ENCODE measurements at places on chromosomes 13 and 19.

GRCh38 chr13:110216398-110217041 lies 90.4 kb downstream of the COL4A1 start:
- DNase-seq, result no peak

GRCh38 chr19:31356587-31357314 lies 7.5 kb upstream of the TSHZ3 start:
- peak; percentile 43 for DNase-seq

DNA sequence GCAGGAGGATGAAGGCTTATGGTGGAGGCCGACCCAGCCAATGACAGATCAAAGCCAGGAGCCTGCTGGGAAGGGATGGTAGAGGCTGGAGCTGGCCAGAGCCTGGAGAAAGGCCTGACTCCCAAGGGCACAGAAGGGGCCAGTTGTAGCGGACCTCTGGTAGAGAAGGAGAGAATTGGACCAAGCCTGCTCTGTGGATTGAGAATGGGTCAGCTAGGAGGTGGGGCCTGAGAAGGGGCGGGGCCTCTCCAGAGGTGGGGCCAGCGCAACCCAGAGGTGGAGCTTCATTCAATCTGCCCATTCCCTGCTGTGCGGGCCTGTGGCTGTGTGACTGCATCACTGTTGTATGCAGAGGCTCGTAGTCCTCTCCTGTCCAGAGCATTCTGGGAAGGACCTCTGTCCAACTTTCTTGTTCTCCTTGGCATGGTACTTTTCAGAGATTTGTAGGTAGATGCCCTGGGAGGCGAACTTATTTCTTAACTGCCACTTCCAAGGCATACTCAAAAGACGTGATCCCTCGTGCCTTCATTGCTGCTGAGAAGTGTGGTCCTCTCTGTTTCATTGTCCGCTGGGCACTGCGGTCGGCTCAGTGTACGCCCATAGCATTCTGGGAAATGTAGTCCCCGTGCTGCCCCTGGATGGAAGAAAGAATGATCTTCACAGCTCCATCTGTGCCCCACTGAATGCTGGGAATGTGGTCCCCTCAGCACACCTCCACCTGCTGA lies 6.7 kb downstream of the GRIN2D start:
- DNase-seq, result peak; percentile 34

DNA sequence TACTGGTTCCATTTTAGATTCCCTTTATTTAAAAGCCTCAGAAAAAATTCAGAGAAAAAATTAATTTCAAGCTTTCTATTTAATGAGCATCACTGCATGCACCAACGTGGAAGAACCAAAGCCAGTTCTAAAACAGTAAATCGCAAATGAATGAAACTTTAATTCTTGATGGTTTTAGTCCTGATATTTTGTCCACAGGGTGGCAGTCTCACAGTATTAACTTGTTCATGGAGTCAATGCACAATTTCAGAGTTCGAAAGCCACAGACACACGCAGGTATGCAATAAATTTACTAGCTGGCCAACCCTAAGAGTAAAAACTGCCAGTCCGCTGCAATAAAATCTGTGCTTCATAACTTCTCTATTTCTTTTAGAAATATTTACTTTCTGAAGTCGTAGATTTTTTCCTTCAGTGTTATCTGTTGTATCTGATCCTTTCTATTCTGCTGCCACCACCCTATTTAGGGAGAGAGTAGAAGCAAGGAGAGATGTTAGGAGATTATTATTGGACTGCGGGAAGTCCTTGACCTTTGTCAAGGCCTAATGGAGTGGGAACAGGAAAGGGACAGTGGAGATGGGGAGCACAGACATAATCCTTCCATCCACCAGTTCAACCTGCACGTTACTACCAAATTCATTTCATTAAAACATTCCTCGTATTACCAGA lies 7.0 kb upstream of the WBP4 start:
- DNase-seq, result peak; percentile 22

- DNase-seq, result no peak
These were observed 583 bp downstream of the AKAP8L start for GRCh38 chr19:15418231-15418578.
